ENCODE measurements at places on chromosomes 7 and 10.

DNA sequence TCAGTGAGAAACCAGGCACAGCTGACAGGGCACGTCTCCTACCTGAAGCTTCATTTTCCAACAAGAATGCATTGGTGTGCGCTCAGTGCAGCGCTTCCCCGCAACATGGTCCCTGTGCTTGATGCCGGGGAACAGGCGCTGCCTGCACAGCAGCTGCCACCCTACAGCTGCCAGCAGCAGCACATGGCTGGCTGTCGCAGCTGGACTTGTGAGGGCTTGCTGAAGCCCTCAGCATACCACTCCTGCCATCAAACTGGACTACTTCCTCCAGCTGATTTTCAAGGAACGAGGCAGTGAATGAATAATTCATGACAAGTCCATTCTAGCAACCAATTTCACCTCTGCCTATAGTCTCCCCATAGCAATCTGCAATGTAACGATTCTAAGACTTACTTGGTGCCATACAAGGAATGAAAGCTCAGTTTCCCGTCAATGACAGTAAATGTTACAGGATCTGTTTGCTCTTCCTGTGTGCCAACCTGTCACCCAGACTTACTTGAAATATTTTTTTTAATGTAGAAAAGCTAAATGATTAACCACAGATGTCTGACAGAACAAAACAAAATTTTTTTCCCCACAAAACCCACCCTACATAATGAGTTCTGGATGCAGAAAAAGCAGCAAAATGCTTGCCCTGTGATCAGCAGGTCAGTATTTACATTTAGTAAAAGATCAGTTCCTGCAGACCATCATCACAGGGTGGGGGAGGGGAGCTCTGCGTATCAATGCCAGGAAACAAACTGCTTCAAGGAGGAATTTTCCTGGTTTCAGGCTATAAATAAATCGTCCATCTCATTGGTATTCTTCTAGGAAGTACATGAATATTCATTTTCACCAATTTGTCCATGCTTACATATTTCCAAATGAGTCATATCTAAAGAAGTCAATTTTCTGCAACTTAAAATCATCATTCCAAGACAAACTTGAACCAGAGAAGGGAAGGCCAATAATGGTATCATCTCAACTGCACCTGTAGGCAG lies 140.6 kb downstream of the ALOX5 start:
- DNase-seq: no peak

DNA sequence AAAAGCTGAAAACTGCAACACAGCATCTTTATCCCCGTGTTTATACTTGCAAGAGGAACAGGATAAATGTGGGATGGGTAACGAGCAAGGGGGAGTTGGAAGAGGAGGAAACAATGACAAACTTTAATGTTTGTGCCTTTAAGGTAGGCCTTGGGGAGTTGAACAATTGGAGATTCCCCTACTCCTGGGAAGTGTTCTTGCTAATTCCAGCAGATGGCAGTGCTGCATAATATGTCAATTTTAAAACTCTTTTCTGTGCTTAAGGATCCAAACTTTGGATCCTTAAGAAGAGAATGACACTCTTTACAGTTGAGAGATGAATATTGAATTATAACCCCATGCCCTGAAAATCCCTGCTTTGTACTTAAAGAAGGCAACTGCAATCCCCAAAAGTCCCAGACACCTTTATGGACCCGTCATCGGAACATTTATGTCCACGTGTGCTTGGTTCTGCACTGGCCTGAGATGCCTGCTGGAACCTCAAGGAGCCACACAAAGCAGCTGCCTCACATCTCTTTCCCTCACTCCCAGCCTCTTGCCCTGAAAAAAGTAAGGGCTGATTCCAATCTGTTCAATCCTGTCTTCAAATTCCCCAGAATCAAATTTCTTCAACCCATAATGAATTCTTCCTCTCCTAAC lies 12.0 kb downstream of the IFIT5 start:
- DNase-seq: no peak

DNA sequence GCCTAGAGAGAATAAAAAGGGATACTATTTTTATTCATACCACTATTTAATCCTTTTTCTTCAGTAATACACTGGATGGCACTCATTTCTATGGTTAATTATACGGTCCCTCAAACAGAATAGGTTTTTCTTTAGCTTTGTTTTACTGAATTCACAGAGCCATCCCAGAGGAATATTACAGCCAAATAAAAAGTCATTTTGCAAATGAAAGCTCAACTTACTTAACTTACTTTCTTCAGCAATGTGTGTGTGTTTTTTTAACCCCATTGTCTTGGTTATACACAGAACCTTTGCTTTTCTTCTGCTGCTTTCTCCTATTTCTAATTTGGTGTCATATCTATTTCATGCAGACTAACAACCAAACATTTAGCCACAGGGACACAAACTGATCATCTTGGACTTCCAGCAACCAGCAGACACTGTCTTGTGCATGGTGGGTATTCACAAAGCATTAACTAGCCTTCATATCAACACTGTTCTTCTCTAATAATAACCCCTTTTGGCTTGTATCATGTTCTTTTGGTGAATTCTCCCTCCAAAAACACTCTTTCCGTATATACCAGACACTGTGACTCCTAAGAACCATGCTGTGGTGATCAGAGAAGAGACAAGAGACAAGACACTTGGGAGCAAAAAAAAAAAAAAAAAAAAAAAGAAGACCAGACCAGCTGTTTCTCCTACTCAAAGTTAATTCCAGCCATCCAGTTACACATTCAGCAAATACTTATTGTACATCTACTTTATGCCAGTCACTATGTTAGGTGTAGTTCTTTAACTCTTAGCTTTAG lies 40.4 kb downstream of the PIP4K2A start:
- DNase-seq: no peak

- DNase-seq: no peak
Observed at GRCh38 chr10:65430979-65431378, 1494.9 kb upstream of the LRRTM3 start.

- no peak for DNase-seq
Observed at GRCh38 chr7:80127412-80128160, 7.0 kb upstream of the GNAI1 start.

- DNase-seq: no peak
Observed at GRCh38 chr7:1197997-1198625, 34.6 kb upstream of the UNCX start.

GRCh38 chr10:118851062-118852035 lies 96.6 kb upstream of the CACUL1 start:
- no peak for DNase-seq

DNA sequence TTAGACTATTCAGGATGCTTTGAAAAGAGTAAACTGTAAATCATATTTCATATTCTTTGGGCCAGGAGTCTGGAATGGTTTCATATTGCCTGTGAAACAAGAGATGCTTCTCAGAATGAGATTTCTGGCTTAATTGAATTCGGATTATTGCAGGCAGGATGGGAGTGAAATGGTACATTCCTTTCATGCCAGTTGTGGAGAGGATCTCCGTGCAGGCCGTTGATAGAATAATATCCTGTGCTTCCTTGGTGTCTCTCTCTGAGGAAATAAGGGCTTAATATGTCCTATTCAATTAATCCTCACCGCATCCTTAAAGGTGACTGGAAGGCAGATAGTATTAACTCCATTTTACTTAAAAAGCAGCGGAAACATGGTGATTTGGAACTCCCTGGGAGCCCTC lies 56.6 kb downstream of the CUX1 start:
- no peak for DNase-seq

DNA sequence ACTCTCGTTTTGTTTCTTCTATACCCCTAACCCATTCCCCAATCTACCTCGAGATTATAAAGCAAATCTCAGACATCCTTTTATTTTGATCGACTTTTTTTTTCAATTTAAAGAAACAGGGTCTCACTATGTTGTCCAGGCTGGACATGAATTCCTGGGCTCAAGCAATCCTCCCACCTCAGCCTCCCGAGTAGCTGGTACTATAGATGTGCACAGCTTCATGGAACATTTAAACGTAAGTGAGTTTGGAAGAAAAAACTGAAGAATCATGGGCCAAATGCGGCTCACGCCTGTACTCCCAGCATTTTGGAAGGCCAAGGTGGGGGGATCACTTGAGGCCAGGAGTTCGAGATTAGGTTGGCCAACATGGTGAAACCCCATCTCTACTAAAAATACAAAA lies 96.0 kb downstream of the UPF2 start:
- no peak for DNase-seq

DNA sequence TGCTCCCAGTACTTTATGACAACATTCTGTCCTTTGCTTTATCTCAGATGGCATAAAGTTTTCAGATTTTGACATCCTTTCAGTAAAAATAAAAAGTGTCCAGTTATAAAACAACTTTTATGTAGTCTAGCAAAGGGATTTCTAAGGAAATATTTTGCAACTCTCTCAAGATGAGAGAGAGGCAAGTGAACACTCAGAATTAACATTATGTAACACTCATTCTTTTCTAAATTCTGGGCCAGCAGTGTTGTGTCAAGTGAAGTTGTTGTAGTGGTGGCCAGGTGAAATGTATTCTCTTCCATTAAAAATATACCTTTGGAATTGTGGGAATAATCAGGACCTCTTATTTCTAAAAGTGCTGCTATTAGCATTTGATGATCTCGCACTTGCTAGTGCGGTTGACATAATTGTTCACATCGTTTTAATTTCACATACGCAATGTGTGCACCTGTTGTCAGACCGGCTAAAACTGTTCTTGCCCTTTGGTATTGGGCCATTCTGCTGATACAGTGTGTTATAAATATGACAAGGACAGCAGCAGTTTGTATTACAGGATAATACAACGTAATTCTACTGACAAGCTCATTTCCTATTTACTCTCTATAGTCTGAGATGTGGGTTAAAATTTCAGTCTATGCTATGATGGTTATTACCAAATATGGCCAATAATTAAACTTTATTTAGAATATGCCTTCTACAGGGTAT lies 23.8 kb downstream of the CPED1 start:
- no peak for DNase-seq

DNA sequence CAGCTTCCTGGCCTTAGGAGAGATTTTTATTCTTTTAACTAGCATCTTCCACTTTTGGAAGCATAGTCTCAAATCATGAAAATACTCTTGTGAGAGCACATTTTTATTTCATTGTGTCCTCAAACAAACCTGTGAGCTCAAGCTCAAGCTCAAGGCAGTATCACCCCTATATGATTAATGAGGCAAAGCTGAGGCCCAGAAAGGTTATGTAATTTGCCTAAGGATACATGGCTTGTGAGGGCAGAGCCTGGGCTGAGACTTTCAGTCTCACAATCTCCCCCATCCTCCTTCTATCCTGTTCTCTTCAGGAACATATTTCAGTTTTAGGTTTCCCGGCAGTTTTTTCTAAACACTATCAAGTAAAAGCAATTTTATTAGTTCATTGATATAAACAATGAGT lies 359.5 kb downstream of the PTEN start:
- no peak for DNase-seq

GRCh38 chr7:4787947-4788626 lies 12.7 kb downstream of the AP5Z1 start:
- DNase-seq: no peak

DNA sequence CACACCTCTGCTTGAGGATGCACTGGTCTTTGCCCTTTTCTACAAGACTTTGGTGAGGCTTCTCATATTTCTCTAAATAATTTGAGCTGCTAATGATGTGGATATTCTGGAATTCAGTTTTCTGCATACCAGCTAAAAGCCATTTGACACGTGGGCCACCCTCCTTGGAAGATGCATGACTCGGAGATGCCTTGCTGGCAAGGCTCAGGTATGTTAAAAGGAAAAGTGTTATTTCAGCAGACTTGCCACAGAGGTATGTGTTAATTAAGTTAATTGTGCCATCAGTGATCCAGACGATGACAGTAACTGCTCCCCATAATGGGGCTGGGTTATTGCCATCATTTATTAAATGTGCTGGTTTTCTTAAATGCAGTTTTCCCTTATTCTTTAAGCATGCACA lies 8.8 kb upstream of the GFRA1 start:
- DNase-seq: no peak

DNA sequence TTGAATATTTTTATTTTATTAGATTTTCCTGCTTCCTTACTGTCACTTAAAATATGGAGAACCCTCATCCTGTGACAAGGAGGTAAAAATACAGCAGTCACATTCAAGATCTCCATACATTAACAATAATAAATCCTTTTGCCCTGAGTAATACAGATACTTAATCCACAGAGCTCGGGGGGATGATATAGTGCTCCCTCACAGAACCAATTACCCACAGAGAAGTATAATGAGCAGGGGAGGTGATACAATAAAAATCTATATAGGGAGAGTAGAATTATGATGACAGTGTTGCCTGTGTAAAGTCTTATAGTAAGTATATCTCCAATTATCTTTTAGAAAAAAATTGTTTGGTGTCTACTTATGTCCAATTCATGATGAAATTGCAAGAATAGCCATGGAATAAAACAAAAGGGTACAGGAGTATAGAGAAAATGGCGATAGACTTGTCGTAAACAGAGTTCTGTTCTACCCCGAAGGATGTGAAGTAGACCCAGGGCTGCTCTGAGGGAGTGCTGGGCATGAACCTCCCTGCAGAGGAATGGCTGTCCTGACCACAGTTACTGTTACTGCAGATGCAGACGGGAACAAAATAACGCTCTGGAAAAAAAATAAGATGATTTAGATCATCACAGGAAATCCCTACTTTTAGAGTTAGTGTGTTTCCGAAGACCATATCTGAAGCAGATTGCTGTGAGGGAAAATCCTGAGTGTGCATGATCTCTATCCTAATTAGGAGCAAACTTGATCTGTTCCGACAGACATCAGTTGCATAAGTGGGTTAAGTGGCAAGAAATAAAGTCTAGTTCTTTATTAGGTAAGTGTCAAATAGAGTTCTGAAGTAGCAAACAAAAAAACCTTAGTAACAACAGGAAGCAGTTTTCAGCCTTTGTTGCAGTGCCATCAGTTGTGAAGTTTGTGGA lies 123.7 kb downstream of the KAT6B start:
- DNase-seq: no peak

DNA sequence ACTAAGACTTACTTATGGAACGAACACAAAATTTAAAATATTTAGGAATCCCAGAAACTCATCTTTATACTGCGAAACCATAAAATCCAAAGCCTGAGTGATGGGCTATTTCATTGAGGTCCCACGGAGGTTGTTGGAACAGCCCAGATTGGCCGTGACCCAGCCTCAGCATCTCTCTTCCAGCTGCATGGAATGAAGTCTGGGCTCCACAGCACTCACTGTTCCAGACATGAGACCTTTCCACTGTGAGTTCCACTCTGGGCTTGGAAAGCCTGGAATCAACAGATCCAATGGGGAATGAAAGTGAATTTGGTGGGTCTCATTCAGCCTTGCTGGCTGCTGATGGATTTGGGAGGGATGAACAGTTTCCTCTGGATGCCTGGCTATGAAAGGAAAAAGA lies 184.9 kb downstream of the EMX2 start:
- no peak for DNase-seq

GRCh38 chr7:4607311-4607729 lies 74.8 kb upstream of the FOXK1 start:
- DNase-seq: no peak

DNA sequence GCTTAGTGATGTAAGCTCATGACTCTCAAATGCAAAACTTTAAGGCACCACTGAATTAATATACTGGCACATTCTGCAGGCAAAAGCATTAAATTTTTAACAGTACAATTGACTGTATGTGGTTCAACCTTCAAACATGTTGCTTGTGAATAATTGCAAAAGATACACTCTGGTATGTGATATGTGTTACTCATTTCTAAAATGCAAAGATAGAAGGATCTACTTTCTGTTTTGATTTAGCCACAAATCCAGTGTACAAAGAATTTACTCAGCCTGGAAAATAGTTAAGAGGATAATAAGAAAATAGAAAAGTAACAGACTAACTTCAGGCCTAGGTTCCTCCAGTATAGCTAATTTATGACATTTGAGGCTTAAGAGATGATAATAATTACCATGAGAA lies 66.6 kb upstream of the NOBOX start:
- no peak for DNase-seq

GRCh38 chr7:46791188-46791587 lies 790.7 kb downstream of the TNS3 start:
- no peak for DNase-seq
